PC-9 (cell line): ENCODE measurements at places on chromosomes 3 and 15.

- H3K4me1 ChIP-seq: no peaks in the 10 kb centered on the region
- H3K36me3 ChIP-seq: no peaks in the 10 kb centered on the region
- no peak for DNase-seq
Measured at GRCh38 chr15:94097552-94097951, 133.8 kb upstream of the MCTP2 start.

DNA sequence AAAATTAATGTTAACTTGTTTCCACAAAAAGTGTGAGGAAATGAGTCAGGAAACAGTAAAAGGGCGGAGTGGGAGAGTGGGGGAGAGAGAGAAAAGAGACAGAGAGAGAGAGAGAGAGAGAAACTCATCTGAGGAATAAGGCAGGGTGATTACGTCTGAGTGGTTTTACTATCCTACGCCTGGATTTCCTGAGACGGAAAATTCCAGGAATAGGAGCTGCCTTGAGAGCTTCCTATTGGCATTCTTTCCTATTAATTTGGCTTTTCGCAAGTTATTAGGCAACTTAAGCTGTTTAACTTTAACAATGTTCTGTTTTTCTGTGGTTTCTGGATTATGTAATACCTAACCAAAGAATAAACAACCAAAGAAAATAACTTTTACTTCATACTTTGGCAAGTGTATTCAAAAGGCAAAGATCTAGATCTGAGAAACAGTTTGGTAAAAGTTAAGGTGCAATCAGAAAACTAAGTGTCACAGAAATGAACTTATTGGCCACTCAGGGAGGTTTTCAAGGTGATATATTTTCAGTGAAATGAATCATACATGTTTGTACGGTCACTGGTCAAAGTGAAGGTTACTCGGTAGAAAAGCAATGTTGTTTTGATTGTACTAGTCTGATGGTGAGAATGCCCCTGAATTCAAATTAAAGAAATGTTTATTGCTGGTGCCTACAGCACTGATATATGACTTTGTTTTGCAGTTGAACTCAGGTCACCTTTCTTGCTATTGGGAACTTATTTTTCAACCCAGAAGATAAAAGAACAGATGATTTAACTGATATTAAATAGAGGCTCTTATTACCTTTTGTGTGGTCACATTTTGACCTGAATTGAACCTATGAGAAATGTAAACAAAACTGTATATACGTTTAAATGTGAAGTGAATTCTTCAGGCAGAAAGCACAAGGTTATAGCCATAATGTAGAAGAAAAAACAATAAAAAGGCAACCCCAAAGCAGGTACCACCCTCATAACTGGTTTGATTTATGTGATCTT is 39.9 kb upstream of the TNFSF10 start:
- H3K27me3 ChIP-seq: no peaks in the 10 kb centered on the region
- peak overlapping the region; percentile 27; the same call in 1 of the 2 replicates for H3K4me3 ChIP-seq

DNA sequence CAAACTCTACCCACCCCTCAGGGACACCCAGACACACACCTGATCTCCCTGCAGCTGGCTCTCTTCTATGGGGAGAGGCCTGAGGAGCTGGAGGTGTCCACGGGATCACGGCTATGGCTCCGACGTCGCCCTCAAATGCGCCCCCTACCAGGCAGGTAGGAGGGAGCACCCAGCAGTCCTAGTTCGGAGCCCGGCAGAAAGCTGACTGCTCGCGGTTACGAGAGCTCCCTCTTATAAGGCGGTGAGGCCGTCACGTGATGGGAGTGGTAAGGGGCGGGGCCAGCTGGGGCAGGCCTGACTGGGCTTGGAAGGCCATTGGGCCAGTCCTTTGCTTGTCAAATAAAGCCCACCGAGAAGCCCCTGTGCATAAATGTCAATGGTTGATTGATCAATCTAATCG is at the start of gene PRR20G:
TSS of gene PRR20G (minus strand) at position 207 of the 400 bp plus-strand sequence. CDS start 681 bp downstream, outside the sequence.
- no peak within 1 kb of the TSS for H3K27ac ChIP-seq
- peaks cover 8% of the 10 kb centered on the region; the same call in 1 of the 2 replicates for H3K27me3 ChIP-seq
- no peaks in the 10 kb centered on the region for H3K36me3 ChIP-seq
- H3K4me3 ChIP-seq: no peak within 1 kb of the TSS

- no peak for DNase-seq
- peaks cover 14% of the 10 kb centered on the region for H3K4me1 ChIP-seq
- H3K4me3 ChIP-seq: no peak overlapping the region
- no peaks in the 10 kb centered on the region for H3K27me3 ChIP-seq
- no peaks in the 10 kb centered on the region for H3K36me3 ChIP-seq
- H3K27ac ChIP-seq: no peak overlapping the region
Measured at GRCh38 chr3:156488767-156489166, 66.2 kb downstream of the SSR3 start.

- H3K27ac ChIP-seq: no peak overlapping the region
- no peak overlapping the region for H3K4me3 ChIP-seq
- no peaks in the 10 kb centered on the region for H3K27me3 ChIP-seq
- no peaks in the 10 kb centered on the region for H3K36me3 ChIP-seq
- DNase-seq: no peak
Measured at GRCh38 chr3:72462595-72463011, 385.6 kb downstream of the SHQ1 start.

GRCh38 chr3:105431200-105431599 is 64.5 kb downstream of the ALCAM start:
- H3K27ac ChIP-seq: no peak overlapping the region
- no peaks in the 10 kb centered on the region for H3K27me3 ChIP-seq
- H3K36me3 ChIP-seq: no peaks in the 10 kb centered on the region
- no peaks in the 10 kb centered on the region for H3K4me1 ChIP-seq
- DNase-seq: no peak
- no peak overlapping the region for H3K4me3 ChIP-seq

- no peak for DNase-seq
- peaks cover 5% of the 10 kb centered on the region for H3K4me1 ChIP-seq
- H3K36me3 ChIP-seq: no peaks in the 10 kb centered on the region
- H3K27ac ChIP-seq: no peak overlapping the region
- H3K4me3 ChIP-seq: no peak overlapping the region
- no peaks in the 10 kb centered on the region for H3K27me3 ChIP-seq
Measured at GRCh38 chr3:161322781-161323568, 48.3 kb downstream of the SPTSSB start.

DNA sequence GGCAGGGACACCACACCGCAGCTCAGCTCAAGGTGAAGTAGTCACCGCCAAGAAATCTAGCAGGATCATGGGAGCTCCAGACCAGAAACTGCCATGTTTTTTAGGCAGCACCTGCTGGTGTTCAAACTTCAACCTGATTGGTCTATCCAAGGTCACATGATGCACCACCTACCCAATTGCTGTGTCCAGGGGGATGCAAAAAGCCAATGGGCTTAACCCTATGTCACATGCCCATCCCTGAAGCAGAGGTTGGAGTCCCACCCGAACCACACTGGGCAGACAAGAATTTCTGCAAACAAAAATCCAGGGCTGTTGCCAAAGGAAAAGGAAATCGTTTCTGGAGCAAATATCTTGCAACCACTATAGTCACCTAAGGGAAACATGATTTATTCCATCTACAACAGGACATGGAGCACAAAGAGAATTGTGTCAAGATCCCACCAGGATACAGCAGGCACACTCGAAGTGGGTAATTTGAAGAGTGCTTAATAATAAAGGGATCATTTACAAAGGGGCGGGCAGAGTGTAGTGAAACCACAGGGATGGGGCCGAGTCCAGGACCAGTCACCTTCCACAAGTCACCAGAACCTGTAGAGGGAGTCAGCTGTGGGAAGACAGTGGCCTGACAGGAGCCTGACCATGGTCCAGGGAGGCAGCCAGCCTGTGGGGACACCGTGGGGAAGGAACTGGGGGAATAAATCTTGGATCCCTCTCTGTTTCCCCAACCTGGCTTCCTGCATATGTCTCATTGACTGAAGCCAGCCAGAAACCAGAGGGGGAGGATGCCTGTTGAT is 34.2 kb upstream of the TSEN2 start:
- H3K27me3 ChIP-seq: no peaks in the 10 kb centered on the region
- no peak for DNase-seq
- peaks cover 72% of the 10 kb centered on the region for H3K4me1 ChIP-seq
- H3K4me3 ChIP-seq: no peak overlapping the region

- H3K4me1 ChIP-seq: peaks cover 72% of the 10 kb centered on the region
- H3K4me3 ChIP-seq: peak overlapping the region; percentile 84
- H3K27me3 ChIP-seq: no peaks in the 10 kb centered on the region
- peak overlapping the region; percentile 20 for H3K27ac ChIP-seq
- peak; percentile 33 for DNase-seq
Measured at GRCh38 chr3:12993517-12994356, 79.5 kb downstream of the IQSEC1 start.

- no peaks in the 10 kb centered on the region for H3K36me3 ChIP-seq
- H3K27me3 ChIP-seq: no peaks in the 10 kb centered on the region
- H3K4me3 ChIP-seq: peak overlapping the region; percentile 47
- peaks cover 29% of the 10 kb centered on the region for H3K4me1 ChIP-seq
- DNase-seq: peak; percentile 68
- peak overlapping the region; percentile 99 for H3K27ac ChIP-seq
Measured at GRCh38 chr3:197889204-197889930, 60.6 kb upstream of the RPL35A start.

GRCh38 chr3:50117120-50117519 is 28.4 kb downstream of the RBM5 start:
- no peaks in the 10 kb centered on the region for H3K27me3 ChIP-seq
- no peak overlapping the region for H3K4me3 ChIP-seq
- no peaks in the 10 kb centered on the region for H3K4me1 ChIP-seq
- no peak for DNase-seq
- H3K36me3 ChIP-seq: no peaks in the 10 kb centered on the region; the same call in 1 of the 2 replicates
- H3K27ac ChIP-seq: no peak overlapping the region

- no peaks in the 10 kb centered on the region for H3K4me1 ChIP-seq
- H3K27ac ChIP-seq: no peak overlapping the region
- H3K36me3 ChIP-seq: no peaks in the 10 kb centered on the region
- no peak overlapping the region for H3K4me3 ChIP-seq
Measured at GRCh38 chr3:157916672-157917071, 189.5 kb downstream of the SHOX2 start.

GRCh38 chr3:156472684-156473083 is 82.2 kb downstream of the SSR3 start:
- no peak overlapping the region for H3K4me3 ChIP-seq
- no peaks in the 10 kb centered on the region for H3K27me3 ChIP-seq
- no peaks in the 10 kb centered on the region for H3K36me3 ChIP-seq
- DNase-seq: no peak
- no peak overlapping the region for H3K27ac ChIP-seq

DNA sequence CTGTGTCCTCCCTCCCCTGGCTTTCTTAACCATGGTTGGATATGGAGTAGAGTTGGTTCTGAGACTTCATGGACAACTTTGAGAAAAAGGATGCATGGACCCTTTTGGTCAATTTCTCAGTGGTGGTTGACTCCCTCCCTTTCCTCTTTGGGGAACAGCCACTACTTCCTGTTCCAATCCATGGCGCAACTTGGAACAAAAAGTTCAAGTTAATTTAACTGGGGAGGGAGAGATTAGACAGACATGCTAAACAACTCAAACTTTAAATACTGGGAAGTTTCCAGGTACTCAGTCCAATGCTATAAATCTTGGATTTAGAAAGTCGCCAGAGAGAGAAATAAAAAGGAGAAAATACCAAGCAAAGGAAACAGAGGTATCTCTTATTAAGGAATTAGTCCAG is 202.2 kb downstream of the PDZRN3 start:
- no peak overlapping the region for H3K27ac ChIP-seq
- H3K27me3 ChIP-seq: no peaks in the 10 kb centered on the region
- DNase-seq: no peak

- H3K4me1 ChIP-seq: peaks cover 31% of the 10 kb centered on the region
- DNase-seq: no peak
- no peak overlapping the region for H3K4me3 ChIP-seq
- no peaks in the 10 kb centered on the region for H3K27me3 ChIP-seq
- H3K36me3 ChIP-seq: peaks cover 6% of the 10 kb centered on the region; the same call in 1 of the 2 replicates
Measured at GRCh38 chr3:15305359-15305844, 27.0 kb downstream of the SH3BP5 start.

DNA sequence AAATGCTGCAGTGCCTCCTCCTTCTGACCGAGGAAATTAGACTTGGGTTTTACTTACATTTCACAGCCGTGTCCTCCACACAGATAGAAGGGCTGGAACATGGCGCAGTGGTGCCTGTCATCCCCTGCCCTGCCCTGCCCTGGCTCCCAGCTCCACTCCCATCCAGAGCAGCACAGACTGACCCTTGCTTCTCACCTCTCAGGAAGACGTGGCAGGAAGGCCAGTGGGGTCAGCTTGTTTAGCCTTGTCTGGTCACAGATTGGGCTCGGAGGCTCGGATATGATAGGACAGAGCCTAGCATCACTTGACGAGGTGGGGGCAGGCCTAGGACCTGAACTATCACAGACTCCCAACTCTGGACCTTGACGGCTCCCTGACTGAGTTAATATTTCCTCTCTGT is 88.5 kb downstream of the LINGO1 start:
- no peaks in the 10 kb centered on the region for H3K27me3 ChIP-seq
- DNase-seq: no peak
- H3K36me3 ChIP-seq: no peaks in the 10 kb centered on the region

- no peaks in the 10 kb centered on the region for H3K36me3 ChIP-seq
- H3K27me3 ChIP-seq: no peaks in the 10 kb centered on the region
- no peaks in the 10 kb centered on the region for H3K4me1 ChIP-seq
Measured at GRCh38 chr3:157023226-157023625, 136.7 kb downstream of the CCNL1 start.

GRCh38 chr3:17938313-17938712 is 195.9 kb upstream of the TBC1D5 start:
- H3K4me1 ChIP-seq: peaks cover 4% of the 10 kb centered on the region; the same call in 1 of the 2 replicates
- H3K27me3 ChIP-seq: no peaks in the 10 kb centered on the region
- H3K36me3 ChIP-seq: no peaks in the 10 kb centered on the region
- no peak overlapping the region for H3K4me3 ChIP-seq
- DNase-seq: no peak
- H3K27ac ChIP-seq: no peak overlapping the region

GRCh38 chr15:99344639-99345038 is 93.4 kb downstream of the LRRC28 start:
- H3K4me3 ChIP-seq: no peak overlapping the region
- H3K4me1 ChIP-seq: peaks cover 16% of the 10 kb centered on the region; the same call in 1 of the 2 replicates
- no peak for DNase-seq
- no peak overlapping the region for H3K27ac ChIP-seq

- H3K27me3 ChIP-seq: no peaks in the 10 kb centered on the region
- H3K27ac ChIP-seq: no peak overlapping the region
- DNase-seq: no peak
- no peak overlapping the region for H3K4me3 ChIP-seq
- H3K36me3 ChIP-seq: no peaks in the 10 kb centered on the region
Measured at GRCh38 chr3:67854663-67855062, 200.3 kb upstream of the SUCLG2 start.

GRCh38 chr3:160796089-160796812 is 40.2 kb downstream of the PPM1L start:
- H3K36me3 ChIP-seq: no peaks in the 10 kb centered on the region
- H3K4me1 ChIP-seq: peaks cover 15% of the 10 kb centered on the region
- no peak for DNase-seq
